ENCODE measurements at places on chromosomes 11 and 22. TPM values are rescaled to one million over a fixed set of nuclear protein-coding genes. Genes with fewer than 3 reads are reported as not detected.

- no peak for DNase-seq
Measured at GRCh38 chr11:60871378-60872061, 4.2 kb downstream of the ZP1 start.

- no peak for DNase-seq
Measured at GRCh38 chr22:37563153-37564081, 3.1 kb downstream of the CDC42EP1 start.

GRCh38 chr11:121643479-121644186 lies 190.9 kb upstream of the SORL1-AS1 start:
- no peak for DNase-seq

DNA sequence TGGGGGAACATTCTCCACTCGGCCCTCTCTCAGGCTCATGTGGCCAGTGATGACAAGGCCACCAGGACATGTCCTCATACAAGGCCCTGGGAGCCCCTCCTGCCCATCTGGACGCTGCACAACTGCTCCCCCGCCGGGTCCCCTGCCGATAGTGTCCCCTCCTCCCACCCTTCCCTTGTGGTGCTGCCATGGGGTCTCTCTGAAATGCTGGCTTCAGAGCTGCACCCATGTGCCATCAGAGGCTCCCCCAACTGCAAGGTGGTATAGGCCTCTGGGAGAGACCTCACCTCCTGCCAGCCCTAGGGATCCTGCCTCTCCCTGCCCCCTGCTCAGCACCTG lies 113.0 kb downstream of the KCNQ1OT1 start:
- DNase-seq, result peak; percentile 0

- no peak for DNase-seq
Measured at GRCh38 chr11:123719452-123719851, 22.0 kb downstream of the ZNF202 start.

GRCh38 chr11:69924308-69925161 lies 105.3 kb upstream of the FGF3 start:
- DNase-seq, result no peak

DNA sequence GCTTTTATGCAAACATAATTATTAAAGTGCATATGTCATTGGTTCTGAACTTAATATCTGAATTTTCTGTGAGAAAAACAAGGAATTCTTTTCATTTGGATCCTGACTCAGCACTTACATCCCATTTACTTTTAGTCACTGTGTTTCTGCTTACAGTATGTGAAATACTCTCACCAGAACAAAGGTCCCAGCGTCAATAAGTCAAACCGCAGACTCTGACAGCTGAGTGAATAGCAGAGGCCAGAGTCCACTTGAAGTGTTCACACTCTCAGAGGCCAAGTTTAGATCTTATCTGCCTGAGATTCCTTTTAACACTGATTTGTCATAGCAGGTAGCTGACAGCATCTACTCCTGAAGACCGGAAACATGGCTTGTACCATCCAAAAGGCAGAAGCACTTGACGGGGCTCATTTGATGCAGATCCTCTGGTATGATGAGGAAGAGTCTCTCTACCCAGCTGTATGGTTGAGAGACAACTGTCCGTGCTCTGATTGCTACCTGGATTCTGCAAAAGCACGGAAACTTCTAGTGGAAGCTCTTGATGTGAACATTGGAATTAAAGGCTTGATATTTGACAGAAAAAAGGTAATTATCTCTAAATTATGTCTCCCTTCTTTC lies 14.6 kb downstream of the BBOX1 start:
- DNase-seq, result no peak

GRCh38 chr22:20254975-20255946 lies 12.9 kb downstream of the RTN4R start:
- no peak for DNase-seq

GRCh38 chr11:105838668-105839384 lies 183.2 kb downstream of the MSANTD4 start:
- DNase-seq, result no peak

DNA sequence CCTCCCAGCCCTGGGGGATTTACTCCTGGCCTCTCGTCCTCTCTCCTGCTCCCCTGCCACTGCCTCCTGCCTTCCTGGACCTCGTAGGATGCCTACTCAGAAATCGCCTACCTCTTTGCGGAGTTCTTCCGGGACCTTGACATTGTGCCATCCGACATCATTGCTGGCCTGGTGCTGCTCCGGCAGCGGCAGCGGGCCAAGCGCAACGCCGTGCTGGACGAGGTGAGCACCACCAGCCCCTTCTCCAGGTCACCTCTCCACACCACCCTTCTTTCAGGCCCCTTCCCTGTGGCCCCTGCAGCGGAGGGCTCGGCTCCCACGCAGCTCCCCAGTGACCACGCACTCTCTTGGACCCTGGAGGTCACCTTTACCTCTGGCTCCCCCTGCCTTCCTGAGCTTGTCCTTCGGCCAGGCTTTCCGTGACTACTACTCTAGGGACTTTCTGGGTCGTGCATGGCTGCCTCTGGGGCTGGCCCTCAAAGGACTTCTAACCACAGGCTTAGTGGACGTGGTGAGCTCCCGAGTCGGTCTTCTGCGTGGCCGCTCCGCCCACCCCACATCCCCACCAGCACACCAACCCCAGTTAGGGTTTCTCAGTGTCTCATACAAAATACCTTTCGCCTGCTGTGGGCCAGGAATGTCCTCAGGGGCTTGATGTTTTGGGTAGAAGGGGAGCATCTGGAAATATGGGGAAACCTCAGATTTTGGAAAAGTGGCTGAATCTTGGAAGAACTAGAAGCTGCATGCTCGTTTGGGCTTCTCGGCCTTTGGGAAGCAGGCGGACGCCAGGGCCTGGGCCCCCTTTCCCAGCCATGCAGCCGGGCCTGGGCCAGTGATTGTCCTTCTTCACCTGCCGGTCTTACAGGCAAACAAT lies 24.1 kb upstream of the MYRF start:
- DNase-seq, result no peak

DNA sequence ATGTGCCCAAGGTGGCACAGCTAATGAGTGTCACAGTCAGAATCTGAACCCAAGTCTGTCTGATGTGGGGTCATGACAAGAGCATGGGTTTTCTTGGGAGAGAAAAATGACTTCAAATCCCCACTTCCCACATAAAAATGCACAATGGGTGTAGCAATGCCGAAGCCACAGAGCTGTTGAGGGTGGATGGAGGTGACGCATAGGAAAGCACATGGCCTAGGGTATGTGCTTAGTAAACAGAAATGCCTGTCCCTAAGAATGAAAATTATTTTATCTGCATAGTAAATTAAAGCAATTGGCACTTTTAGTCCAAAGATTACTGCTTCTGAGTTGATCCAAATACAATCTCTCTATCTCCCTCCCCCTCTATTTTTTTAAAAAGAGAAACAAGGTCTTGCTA lies 10.9 kb downstream of the MICAL3 start:
- DNase-seq, result no peak

DNA sequence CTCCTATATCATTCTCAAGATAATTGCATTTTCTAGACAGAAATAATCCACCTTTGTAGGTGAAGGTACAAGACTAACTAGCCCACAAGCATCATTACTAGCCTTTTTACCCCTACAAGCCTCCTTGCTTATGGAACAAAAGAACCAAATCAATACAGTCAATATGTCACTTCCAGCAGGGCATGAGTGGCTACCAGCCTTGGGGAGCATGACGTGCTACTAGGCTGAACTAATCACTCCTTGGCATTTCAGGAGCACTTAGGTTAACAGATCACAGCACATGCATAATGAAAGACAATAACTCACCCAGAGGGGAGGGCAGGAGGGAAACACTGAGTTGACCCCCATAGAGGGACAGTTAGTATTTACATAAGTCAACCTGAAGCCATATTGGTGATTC lies 2.7 kb downstream of the DRD2 start:
- DNase-seq, result no peak

GRCh38 chr11:80798174-80798573 lies 1357.3 kb upstream of the TENM4 start:
- no peak for DNase-seq

Gene ZFTA
- total RNA-seq, result 0.16 TPM

Gene CTSW
- 16.8 TPM for total RNA-seq

DNA sequence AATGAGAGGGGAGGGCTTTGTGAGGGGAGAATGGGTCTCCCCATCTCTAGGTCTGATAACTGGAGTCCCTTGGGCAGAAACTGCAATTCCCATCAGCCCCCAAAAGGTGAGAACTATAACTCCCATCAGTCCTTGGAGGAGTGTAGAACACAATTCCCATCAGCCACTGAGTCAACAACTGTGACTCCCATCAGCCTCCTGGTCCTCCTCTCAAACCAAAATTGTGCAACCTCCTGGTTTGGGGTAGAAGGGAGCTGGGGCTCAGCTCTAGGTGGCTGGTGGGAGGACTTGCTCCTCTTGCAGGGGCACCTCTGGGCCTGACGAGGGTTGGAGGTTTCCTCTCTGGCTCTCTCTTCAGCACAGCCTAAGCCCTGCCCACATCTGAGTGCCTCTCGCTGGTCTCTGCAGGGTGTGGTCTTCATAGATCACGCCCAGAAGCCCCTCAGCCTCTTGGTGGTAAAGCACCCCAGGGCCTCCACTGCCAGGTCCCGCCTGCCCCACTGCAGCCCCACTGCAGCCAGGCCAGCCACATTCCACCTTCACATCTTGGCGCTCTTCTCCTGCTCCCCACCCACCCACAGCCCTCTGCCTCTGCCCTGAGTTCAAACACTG lies 18.5 kb downstream of the SLC22A12 start:
- no peak for DNase-seq

Gene RNF121
- total RNA-seq, result 44.6 TPM
